Activated naive CD4-positive, alpha-beta T cell treated with Interleukin-2 at 50 U/mL for 16 hours (primary cell): ENCODE measurements at places on chromosomes 5 and 9.

DNA sequence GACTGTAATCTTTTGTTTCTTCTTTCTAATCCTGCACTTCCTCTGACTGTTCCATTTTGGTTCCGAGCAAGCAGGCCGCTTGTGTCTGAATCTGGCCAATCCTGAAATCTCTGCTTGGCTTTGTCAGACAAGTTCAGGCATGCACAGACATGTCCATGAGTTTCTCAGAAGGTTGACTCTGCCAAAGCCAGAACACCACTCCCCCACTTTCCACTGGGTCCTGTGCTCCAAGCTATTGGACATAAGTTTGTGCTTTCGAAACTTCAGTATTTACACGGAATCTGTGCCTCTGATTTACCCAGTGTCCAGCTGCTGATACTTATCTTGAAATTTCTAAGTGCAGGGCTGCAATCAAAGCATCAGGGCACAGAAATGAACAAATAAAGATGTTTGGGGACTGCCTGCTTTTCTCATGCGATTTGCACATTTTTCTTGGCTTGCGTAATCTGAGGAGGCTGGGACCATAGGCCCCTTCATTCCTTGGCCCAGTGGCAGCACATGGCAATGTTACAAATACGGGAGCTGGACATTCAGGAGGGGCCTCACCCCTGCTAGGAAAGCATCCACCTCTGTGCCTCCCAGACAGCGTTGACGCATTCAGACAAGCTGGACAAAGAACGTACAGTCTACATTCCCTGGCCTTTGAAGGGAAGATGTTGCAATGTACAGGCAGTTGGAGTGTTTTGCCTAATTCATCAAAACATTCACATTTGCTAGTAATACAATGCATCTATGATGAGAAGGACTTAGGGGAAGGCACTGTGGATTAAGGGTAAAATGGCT lies 209.2 kb upstream of the PAPPA start:
- DNase-seq = no peak

DNA sequence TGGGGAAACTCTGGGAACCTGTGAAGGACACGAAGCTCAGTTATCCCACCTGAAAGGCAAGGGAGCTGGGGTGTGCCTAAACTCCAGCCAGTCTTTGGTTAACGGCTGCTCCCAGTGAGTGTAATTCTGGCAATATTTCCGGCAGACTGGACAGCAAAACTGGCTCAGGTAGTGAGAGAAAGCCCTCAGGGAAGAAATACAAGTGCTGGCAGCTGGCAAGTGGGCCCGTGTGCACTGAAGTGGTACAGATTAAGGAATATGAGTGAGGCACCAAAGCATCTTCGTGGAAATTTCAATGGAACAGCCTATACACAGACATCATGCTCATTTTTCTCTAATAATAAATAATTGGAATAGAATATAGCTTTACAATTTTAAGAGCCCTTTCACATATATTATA lies 56.2 kb downstream of the ABHD17B start:
- DNase-seq = no peak

GRCh38 chr5:64939772-64940510 lies 171.2 kb downstream of the CWC27 start:
- no peak for DNase-seq

DNA sequence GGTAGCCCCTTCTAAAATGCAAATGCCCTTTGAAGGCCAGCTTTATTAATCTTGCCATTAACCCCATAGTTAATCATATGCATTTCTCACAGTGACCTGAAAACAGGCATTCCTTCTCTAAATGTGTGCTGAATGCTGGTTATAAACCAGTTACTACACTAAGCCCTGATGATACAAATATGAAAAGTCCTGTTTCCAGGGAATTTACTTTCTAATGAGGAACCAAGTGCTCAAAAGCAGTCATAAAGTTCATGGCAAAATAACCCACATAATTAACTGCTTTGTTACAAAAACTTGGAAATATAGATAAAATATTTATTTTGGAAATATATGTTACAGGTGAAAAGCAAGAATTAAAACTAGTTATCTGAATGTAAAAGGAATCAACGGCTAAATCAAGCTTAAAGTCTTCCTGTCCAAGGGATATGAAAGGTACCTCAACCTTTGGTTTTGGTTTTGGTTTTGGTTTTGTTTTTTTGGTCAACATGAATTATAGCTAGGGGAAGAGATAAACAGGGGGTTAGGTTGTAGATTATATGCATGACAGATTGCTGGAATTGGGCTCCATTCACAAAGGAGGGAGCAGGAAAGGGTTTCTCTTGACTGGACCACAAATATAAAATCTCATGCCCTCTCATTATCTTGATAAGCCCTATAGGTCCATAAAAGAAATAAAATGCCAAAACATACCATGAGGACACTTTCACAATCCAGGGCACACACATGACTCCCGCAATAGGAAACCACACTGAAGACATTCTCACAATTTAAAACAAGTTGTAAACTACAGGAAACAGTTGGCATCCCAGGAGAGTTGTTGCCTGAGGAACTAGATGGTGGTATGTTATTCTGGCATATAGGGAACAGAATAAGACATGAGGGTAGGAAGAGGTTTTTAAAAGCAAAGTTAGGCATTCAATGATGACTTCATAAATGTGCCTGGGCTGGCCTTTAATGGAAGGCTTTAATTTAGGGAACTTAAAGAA lies 46.7 kb upstream of the MACIR start:
- no peak for DNase-seq

DNA sequence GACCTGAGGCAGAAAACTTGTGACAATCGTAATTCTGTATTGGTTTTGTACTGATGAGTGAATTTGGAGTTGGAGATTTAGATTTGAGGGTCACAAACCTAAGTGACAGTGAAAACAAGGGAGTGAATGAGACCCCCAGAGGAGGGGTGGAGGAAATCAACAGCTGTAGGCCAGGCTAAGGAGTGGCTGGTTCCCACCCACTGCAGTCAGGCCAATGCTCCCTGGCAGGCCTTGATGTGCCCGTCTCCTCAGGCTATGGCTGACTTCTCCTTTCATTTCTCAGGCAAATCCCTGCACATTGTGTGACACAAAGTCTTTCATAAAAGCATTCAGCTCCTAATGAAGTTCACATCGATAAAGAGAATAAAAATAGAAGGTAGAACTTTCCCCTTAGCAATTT lies 557.6 kb downstream of the CETN3 start:
- no peak for DNase-seq

GRCh38 chr5:71924325-71924724 lies 182.9 kb upstream of the MAP1B start:
- no peak for DNase-seq

- no peak for DNase-seq
Measured at GRCh38 chr5:103860327-103860726, 297.7 kb upstream of the NUDT12 start.

DNA sequence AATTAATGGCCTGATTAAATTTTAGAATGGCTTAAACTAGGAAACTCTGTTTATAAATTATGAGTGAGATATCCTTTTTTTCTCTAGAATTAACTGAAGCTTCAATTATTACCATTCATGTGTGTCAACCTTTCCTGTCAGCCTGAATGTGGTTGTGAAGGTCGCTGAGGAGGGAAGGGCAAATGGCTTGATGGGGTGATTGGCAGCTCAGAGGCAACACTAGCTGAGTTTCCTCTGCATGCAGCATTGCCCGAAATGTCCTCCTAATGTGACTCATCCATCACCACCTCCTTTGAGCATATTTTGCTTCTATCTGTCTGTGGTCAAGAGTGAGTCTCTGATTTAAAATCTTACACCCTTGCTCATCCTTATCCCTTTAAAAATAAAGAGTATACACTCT lies 281.9 kb downstream of the TENT4A start:
- DNase-seq = no peak

DNA sequence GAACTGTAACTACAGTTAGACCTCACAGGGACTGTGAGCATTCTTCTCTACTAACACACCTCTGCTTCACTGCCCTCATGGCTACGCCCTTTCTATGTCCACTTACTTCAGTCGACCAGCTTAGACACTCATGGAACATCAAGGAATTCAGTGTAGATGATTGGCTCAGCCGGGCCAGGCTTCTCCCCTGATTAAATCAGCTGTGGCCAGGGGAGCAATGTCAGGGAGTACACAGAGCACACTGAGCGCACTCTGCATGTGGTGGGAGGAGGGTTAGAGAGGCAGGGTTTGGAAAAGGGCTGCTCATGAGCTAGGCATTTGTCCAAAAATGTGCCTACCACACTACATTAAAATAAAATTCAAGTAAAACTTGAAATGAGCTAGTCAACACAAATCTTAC lies 400.5 kb downstream of the ARRDC3 start:
- DNase-seq = no peak

DNA sequence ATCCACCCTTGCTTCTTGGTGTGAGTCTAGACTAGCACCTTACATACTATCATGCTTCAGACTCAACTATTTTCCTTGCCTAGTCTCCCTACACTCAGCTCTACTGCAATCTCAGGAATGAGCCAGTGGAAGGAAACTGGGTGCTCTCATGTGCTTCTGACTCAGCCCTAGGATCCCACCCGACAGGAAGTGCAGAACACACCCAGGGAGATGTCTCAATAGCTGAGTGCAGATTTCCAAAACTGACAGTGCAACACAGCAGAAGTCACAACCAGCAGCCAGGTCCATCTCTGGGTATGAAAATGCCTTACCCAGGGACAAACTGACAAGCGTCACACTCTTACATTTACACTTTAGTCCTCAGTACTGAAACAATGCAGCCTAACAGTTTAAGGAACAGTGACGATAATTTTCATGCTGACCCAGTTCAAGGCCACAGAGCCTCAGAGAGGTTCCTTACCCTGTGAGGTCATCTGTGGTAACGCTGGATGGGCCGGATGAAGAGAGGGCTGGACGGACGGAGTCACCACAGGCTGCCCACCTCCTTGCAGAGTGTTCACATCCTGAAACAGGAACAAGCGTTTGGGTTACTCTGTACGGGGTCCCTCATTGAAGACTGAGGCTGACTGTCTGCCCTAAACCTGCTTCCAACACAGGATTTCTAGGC lies 33.0 kb downstream of the FKBP15 start:
- DNase-seq = no peak

DNA sequence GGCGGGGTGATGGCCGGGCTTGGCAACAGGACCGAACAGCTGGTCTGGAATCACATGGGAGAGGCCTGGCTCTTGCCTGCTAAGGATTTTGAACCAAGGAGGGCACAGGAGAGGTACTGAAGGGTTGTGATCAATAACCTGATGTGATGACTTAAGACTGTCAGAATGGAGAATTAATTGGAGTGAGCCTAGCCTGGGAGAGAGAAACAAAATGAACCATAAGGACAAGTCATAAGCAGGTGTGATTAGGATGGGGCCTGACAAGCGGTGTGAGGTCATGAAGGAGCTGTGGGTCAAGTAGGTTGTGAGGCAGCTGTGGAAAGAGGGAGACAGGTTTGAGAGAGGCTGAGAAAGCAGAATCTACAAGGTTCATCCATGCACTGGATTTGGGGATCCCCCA lies 104.6 kb downstream of the MED10 start:
- DNase-seq = no peak

DNA sequence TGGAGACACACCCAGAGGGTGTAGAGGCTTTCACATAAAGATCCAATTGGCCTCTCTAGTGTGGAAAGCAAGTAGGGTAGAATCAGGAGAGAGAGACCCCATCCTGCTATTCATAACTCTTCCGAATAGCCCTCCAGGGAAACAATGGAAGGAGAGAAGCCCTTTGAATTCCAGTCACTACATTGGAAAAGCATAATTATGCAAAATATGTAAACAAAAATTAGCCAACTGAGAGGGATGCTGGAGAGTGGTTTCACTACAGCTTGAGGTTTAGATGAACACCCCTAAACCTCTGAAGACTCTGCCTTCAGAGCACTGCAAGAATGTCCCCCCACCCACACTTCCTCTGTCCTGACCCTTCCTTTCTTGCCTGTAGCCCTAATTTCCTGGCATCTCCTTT lies 197.3 kb upstream of the ANKRD55 start:
- DNase-seq = no peak

DNA sequence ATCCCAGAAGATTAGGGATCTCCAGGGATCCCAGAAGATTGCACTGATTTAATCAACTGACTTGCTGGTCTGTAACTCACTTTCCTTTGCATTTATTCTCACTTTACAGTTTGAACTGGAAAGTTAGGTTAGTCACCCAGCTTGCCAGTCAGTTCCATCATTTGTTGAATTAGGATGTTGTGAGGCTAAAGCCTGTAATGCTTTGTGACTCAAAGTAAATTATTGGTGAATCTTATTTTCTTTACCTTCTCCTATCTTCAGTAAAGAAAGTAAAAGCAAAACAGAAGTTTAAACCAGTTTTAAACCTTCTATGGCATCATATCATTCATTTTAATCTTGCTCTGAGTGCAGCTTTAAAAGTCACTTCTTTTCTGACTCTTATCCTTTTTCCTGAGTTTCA lies 85.8 kb downstream of the SLC44A1 start:
- no peak for DNase-seq

GRCh38 chr5:27682600-27682999 lies 644.2 kb upstream of the CDH9 start:
- DNase-seq = no peak

GRCh38 chr9:4124266-4124665 lies 175.6 kb downstream of the GLIS3 start:
- DNase-seq = no peak
